Lung microvascular endothelial cell (primary cell): ENCODE measurements at places on chromosomes 1 and 21.

- no peak for DNase-seq
These were observed 147 bp downstream of the CLSTN1 start for GRCh38 chr1:9823693-9823942.

- no peak for DNase-seq
These were observed 1.3 kb downstream of the CRYZ start for GRCh38 chr1:74731399-74732052.

DNA sequence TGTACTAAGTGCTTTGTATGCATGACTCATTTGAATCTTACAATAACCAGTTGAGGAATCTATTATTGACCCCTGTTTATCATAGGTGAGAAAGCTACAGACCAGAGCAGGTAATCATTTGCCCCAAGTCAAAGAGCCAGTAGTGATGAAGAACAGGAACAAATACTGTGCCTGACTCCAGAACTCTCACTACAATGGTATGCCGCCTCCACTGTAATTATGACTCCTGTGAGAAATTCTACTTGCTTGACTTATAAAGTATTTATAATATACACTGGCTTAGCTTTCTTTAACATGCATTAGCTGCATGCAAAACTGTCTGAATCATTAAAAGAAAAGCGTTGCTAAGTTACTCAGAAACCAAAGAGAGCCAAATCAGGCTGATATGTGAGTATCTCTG lies 92.6 kb downstream of the ZNF281 start:
- DNase-seq, result no peak

DNA sequence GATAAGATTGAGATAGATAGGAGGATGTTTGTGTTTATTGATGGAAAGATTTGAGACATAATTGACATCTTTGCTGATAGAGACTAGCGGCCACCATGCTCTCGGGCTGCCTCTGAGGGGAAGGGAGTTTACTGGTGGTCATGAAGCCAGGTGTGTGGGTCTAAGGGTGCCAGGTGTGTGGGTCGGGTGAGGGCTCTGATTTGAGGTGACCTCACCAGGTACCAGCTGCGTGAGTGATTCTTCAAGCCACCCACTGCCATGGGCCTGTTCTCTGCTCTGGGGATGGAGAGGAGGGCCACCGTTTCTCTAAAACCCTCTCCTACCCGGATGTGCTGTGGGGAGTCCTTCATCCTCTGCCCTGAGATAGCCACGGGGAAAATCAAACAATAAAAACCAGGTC lies 3.2 kb downstream of the UBASH3A start:
- no peak for DNase-seq

DNA sequence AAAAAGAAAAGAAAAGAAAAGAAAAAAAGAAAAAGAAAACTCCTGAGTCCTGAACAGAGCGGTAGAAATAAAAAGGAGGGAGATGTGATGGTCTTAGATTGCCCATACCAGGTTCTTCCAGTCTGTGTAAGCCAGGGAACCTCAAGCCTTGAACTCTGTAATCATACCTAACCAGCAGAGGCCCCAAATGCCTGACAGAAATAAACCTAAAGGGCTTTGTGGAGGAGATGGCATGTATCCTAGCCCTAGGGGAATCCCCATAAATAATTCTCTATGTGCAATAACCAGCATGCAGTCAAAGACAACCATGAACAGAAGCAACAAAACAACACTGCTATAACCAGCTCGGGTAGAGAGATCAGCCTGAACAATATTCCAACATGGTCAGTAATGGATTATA lies 40.4 kb downstream of the USP48 start:
- DNase-seq, result no peak

- DNase-seq, result peak; percentile 56
These were observed 38.1 kb downstream of the MRAP start for GRCh38 chr21:32336711-32337110.

- no peak for DNase-seq
These were observed 304.0 kb downstream of the HHIPL2 start for GRCh38 chr1:222243902-222244301.

DNA sequence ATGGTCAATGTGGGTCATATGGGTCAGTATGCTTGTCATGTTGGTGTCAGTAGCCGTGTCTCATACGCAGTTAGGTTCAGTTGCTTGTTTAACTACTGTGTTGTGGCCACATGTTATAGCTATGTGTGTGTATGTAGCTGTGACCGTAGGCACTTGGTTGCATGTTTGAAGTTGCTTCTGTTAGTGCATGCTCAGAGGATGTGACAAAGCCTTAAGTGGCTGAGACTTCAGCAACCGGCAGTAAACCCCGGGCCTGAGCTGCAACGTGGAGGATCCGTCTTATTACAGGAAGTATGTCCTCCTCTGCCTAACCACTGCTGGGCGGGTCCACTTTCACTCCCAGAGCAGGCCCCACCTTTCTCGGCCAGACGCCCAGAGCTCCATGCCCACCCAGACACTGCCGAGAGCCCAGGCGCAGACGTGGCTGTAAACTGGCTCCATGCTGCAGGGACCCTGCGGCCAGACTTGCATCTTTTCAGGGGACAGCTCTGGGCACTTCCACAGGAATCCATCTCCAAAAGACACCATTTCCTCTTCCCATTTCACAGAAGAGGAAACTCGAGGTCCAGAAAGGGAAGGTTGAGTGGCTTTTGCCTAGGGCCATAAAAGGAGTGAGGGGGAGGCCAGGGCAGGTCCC lies 2.2 kb downstream of the TCEA3 start:
- no peak for DNase-seq

DNA sequence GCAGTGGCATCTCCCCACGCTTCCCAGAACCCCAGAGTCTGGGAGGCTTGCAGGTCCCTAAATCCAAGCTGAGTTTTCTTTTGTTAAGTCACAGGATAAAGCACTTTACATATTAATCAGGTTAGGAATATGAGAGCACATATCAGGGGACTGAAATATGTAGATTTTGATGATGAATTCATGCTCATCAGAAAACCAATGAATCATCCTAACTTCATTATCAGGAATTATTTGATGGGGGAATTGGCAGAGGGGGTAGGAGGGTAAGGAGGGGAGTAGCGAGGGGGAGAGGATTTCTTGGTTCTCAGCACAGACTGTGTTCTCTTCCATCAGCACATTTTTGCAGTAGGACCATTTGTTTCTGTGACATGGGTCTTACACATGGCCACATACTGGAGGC lies 32.1 kb downstream of the HMGB4 start:
- DNase-seq, result no peak

DNA sequence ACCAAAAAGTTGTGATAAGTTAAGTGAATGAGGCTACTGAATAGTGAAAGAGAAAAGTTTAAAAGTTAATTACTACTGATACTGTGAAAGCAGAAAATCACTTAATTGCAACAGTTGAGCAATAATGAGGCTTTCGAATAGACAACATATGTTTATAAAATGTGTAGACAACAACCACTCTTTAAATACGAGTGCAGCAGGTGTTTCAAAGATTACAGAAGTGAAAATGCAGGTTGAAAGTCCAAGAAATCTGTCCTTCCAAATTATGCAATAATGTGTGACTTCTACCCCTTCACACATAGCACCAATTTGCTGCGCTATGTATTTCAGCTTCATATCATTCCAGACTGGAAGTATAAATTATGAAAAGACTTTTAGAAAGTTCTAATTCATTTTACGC lies 213.0 kb downstream of the COL24A1 start:
- no peak for DNase-seq

DNA sequence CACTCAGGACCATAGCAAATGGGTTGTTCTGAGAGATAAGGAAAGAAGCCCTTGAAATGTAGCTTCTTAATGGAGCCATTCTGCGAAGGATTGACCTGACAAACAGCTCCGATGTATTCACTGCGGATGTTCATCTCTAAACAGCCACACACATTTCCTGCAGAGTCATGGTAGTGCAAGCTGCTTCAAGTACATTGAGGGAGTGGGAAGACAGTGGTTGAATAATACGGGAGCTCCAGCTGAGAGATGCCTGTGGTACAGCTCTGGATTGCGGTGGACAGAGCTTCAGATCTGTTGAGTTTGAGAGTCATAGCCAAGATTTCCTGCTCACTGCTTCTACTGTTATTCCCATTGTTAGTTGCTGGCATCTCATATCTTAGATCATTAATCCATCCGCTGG lies 86.6 kb downstream of the ZBTB18 start:
- DNase-seq, result peak; percentile 23

DNA sequence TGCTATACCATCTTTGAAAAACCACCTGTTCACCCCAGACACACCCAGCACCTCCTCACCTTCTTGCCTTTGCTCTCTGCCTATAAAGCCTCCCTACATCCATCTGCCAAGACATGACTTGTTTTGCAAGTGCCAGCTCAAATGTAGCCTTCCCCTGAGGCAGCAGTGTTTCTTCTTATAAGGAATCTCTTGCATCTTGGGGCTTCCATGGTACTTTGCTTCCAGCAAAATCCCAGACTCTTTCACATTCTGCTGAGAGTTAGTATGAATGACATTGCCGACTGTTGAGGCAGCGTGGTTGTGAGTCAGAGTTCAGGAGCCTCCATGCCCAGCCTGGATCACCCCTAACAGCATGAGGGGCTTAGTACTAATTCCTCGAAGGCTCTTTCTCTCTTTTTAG lies 217.4 kb upstream of the RUNX1 start:
- no peak for DNase-seq

GRCh38 chr1:94658221-94658620 lies 116.7 kb upstream of the F3 start:
- DNase-seq, result no peak

GRCh38 chr1:92125204-92125603 lies 45.1 kb downstream of the BTBD8 start:
- DNase-seq, result no peak

GRCh38 chr1:53061859-53062707 lies at the start of gene PODN:
PODN (plus strand) TSS chr1:53062213; CDS start chr1:53069856, 7,643 bp downstream.
- DNase-seq, result no peak

DNA sequence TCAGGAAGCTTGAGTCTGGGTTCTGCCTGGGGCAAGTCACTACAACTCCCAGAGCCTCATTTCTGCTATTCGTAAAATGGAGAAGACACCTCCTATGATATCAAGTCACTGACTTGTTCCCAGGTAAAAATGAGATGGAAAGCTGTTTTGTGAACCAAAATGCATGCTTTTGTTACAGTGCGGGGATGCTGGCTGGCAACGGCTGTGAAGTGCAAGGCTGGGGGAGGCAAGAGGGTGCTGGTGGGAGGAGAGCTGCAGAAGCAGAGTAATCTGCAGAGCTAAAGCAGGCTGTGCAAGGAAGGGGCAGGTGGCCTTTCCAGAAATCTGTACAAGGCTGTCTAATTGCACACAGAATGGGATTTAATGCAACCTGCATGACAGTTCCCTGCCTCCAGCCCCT lies 150.9 kb downstream of the CNIH3 start:
- DNase-seq, result no peak

GRCh38 chr1:84245563-84245962 lies 55.9 kb upstream of the SAMD13 start:
- DNase-seq, result peak; percentile 82

- DNase-seq, result no peak
These were observed 120.8 kb upstream of the ADGRL2 start for GRCh38 chr1:81679942-81680341.

GRCh38 chr1:113872219-113872935 lies 865 bp upstream of the PTPN22 start:
- peak; percentile 6 for DNase-seq

GRCh38 chr1:47753808-47754207 lies 243.4 kb downstream of the TRABD2B start:
- DNase-seq, result no peak

GRCh38 chr21:42863504-42863870 lies 15.9 kb downstream of the WDR4 start:
- DNase-seq, result no peak

DNA sequence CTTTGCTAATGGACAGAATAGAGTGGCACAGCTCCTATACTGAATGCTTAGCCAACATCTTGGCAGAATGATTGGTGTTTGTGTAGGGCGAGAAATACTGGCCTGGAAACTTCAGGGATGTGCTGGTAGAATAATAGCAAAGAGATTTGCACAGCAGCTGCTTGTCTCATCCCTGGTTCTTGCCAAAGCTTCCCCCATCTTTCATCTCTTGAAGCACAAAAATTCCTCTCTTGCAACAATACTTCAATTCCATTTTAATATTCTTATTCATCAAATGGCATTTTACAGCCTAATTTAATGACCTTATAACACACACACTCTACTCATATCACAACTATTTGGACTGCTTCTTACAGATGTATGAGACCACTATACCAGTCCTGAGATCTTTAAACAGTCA lies 37.7 kb downstream of the LHX8 start:
- no peak for DNase-seq

DNA sequence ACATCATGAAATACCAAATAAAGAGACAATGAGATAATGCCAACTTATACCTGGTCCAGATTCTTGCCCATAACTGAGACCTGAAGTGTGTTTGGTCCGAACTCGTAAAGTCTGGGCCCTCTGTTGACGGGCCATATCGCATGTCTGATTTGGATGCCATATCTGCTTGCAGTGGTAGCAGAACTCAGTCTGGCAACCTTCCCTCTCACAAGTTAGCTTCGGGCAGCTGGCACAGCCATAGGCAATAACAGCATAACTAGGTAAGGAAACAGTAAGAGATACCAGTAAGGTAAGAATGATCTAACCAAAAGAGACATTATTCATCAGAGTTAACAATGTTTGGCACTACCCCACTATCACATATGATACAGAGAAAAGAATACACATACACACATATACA lies 15.1 kb downstream of the RNF19B start:
- DNase-seq, result no peak

DNA sequence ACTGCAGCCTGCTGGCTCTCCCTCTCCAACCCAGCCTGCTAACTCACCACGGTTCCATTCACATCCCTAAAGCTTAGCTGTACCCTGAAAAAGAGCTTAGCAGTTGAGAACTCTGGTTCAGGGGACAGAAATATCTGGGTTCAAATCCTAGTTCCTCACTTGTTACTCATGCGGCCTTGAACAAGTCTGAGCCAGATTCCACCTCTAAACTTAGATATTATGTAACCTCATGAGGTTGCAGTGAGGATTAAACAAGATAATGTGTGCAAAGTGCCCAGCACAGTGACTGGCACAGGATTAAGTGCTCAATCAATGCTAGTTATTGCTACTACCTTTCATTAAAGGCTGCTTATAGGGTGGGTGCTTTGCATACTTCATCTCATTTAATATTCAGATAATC lies 41.3 kb upstream of the DHCR24 start:
- DNase-seq, result no peak

- peak; percentile 70 for DNase-seq
These were observed 58.4 kb downstream of the ASH1L start for GRCh38 chr1:155504207-155504606.

GRCh38 chr21:14737922-14738321 lies 191.8 kb upstream of the SAMSN1 start:
- DNase-seq, result peak; percentile 35

GRCh38 chr1:30324251-30325084 lies 398.9 kb downstream of the MATN1 start:
- DNase-seq, result no peak

GRCh38 chr21:44466996-44467858 lies 11.9 kb downstream of the LRRC3 start:
- DNase-seq, result no peak

GRCh38 chr1:31757204-31757679 lies 6.9 kb downstream of the ADGRB2 start:
- DNase-seq, result no peak

DNA sequence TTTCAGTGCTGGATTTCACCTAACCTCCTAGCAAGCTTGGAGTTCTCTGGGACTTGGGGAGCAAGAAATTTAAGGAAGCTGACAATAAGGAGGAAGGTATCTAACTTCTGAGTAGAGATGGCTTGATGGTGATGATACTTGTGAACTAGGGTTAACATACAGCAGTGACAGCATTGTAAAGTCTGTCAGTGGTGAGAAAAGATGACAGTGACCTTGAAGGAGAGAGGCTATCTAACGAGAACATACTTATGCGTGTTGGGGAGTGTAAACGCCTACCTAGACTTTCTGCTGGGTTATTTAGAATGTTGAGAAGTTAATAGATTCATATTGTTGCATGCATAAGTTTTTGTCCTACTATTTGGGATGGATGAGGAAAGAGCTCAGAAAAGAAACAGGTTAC lies 16.3 kb downstream of the POU2F1 start:
- no peak for DNase-seq
